ENCODE measurements at places on chromosomes 3 and 15.
A peak's percentile ranks its signal among the peaks of the same experiment; 100 is the strongest.

DNA sequence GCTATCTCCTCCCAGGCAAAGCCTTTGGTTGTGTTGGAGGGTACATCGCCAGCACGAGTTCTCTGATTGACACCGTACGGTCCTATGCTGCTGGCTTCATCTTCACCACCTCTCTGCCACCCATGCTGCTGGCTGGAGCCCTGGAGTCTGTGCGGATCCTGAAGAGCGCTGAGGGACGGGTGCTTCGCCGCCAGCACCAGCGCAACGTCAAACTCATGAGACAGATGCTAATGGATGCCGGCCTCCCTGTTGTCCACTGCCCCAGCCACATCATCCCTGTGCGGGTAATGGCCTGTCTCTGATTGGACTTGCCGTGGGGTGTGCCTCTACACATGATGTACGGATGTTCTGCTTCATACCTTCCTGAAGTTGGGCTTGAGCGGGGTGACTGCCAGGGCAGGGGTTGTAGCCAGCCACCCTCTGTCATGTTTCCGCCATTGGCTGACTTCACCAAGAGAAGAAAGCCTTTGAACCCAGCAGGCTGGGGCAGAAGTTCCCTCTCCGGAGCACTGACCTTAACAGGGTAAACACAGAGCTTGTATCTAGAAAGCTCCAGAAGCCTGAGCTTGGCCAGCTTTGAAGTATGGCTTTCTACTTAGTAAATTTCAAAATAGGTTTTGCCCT, 13.4 kb downstream of the ALAS1 start:
- no peak overlapping the region for H3K4me3 ChIP-seq
- no peak for DNase-seq
- H3K27ac ChIP-seq, result peak overlapping the region; percentile 77
- no peaks in the 10 kb centered on the region for H3K27me3 ChIP-seq
- H3K36me3 ChIP-seq, result peaks cover 22% of the 10 kb centered on the region
- peaks cover 57% of the 10 kb centered on the region for H3K4me1 ChIP-seq

GRCh38 chr15:72050700-72051099, 67.2 kb downstream of the MYO9A start:
- no peaks in the 10 kb centered on the region for H3K4me1 ChIP-seq
- DNase-seq, result no peak
- no peaks in the 10 kb centered on the region for H3K27me3 ChIP-seq
- no peak overlapping the region for H3K4me3 ChIP-seq
- no peak overlapping the region for H3K27ac ChIP-seq

DNA sequence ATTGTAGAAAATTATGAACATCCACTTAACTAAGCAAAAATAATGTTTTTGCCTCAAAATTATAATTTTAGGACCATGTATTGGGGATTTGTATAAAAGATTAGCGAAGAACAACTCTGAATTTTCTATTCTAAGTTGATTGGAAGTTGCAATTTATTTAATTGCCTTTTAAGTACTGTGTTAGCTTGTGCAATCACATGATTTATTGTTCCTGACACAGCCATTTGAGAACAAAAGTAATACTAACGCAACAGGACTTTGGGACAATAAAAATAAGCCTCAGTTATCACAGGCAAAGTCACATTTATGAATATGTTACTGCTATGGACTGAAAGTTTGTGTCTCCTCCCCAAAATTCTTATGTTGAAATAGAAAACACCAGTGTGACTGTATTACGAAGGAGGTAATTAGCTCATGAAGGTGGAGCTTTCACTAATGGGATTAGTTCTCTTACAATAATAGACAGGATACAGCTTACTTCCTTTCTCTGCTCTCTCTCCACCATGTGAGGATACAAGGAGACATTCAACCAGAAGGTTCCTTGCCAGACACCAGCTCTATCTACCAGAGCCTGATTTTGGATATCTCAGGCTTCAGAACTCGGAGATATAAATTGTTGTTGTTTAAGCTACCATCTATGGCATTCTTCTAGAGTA, 745.9 kb downstream of the ZBBX start:
- H3K4me1 ChIP-seq, result no peaks in the 10 kb centered on the region
- no peak for DNase-seq
- H3K4me3 ChIP-seq, result no peak overlapping the region
- no peaks in the 10 kb centered on the region for H3K27me3 ChIP-seq
- H3K36me3 ChIP-seq, result no peaks in the 10 kb centered on the region
- H3K27ac ChIP-seq, result no peak overlapping the region

- no peak for DNase-seq
- peaks cover 4% of the 10 kb centered on the region for H3K27me3 ChIP-seq
- no peaks in the 10 kb centered on the region for H3K36me3 ChIP-seq
Observed at GRCh38 chr3:17805461-17805940, 63.1 kb upstream of the TBC1D5 start.

DNA sequence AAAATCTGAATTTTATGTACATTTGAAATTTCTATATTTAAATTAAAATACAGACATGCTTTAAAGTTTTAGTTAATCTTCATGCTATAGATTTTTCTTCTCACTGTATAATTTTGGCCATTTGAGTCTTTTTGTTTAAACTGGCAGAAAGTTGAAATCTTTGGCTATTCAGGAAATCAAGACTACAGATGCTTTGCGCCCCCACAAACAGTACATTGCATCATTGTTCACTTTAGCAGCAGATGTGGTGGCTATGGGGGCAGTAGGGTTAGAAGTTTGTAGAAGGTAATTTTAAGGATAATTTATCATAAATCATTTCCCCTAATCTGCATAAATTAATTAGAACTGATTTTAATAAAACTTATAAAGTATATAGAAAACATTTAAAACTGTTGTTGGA, 20.9 kb downstream of the SPPL2A start:
- no peaks in the 10 kb centered on the region for H3K4me1 ChIP-seq
- no peak overlapping the region for H3K27ac ChIP-seq
- H3K27me3 ChIP-seq, result no peaks in the 10 kb centered on the region
- DNase-seq, result no peak

GRCh38 chr3:116929505-116930222, 220.1 kb downstream of the TUSC7 start:
- no peak overlapping the region for H3K27ac ChIP-seq
- H3K27me3 ChIP-seq, result no peaks in the 10 kb centered on the region
- H3K36me3 ChIP-seq, result no peaks in the 10 kb centered on the region
- no peak overlapping the region for H3K4me3 ChIP-seq
- no peaks in the 10 kb centered on the region for H3K4me1 ChIP-seq
- no peak for DNase-seq

DNA sequence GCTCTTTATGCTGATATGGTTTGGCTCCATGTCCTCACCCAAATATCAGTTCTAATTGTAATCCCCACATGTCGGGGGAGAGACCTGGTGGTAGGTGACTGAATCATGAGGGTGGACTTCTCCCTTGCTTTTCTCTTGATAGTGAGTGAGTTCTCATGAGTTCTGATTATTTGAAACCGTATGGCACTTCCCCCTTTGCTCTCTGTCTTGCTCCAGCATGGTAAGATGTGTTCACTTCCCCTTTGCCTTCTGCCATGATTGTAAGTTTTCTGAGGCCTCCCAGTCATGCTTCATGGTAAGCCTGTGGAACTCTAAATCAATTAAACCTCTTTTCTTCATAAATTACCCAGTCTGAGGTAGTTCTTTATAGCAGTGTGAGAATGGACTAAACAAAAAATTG, 107.6 kb downstream of the IMPG2 start:
- H3K4me1 ChIP-seq, result no peaks in the 10 kb centered on the region
- H3K4me3 ChIP-seq, result no peak overlapping the region
- no peak overlapping the region for H3K27ac ChIP-seq
- no peak for DNase-seq
- H3K27me3 ChIP-seq, result no peaks in the 10 kb centered on the region

- DNase-seq, result no peak
- no peaks in the 10 kb centered on the region for H3K4me1 ChIP-seq
- H3K27me3 ChIP-seq, result no peaks in the 10 kb centered on the region
- no peak overlapping the region for H3K27ac ChIP-seq
- H3K4me3 ChIP-seq, result no peak overlapping the region
Observed at GRCh38 chr3:55162031-55162795, 234.4 kb upstream of the LRTM1 start.

DNA sequence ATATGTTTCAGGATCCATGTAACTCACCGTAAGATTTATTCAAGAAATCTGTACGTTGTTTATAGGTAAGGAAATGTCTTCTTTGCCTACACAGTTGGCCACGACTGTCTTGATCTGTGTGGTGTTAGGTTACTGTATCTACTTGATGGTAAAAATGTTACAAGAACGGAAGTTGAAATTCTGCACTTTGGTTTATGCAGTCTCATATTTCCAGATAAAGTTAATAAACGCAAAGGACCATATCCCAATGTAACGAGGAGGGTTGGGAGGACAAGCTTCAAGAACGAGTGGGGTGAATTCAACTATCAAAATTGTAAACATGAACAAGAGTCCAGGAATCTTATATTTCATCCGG, 1.0 kb downstream of the USF3 start:
- peak; percentile 44 for DNase-seq
- no peaks in the 10 kb centered on the region for H3K27me3 ChIP-seq
- H3K27ac ChIP-seq, result peak overlapping the region; percentile 97
- H3K4me3 ChIP-seq, result peak overlapping the region; percentile 85
- no peaks in the 10 kb centered on the region for H3K36me3 ChIP-seq

DNA sequence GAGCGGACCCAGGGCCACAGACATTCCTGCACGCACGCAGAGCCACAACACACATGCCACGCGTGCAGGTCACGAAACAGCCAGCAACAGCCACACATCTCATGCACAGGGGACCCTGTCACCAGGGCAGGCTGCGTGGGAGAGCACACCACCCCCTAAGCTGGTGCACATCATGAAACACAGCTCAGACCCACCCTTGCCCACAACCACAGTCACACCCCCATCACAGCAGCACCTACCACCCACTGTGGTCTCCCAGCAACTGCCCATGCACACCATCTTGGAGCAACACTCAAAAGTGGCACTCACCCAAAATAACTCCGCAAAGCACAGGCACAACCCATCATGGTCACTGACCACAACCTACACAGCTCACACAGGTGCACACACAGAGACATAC, 75.7 kb downstream of the OCA2 start:
- DNase-seq, result no peak
- H3K4me3 ChIP-seq, result no peak overlapping the region
- no peaks in the 10 kb centered on the region for H3K27me3 ChIP-seq
- H3K36me3 ChIP-seq, result no peaks in the 10 kb centered on the region

- H3K27ac ChIP-seq, result no peak overlapping the region
- H3K27me3 ChIP-seq, result no peaks in the 10 kb centered on the region
- H3K4me3 ChIP-seq, result no peak overlapping the region
- no peaks in the 10 kb centered on the region for H3K4me1 ChIP-seq
- no peaks in the 10 kb centered on the region for H3K36me3 ChIP-seq
- no peak for DNase-seq
Observed at GRCh38 chr3:73602170-73602569, 22.6 kb downstream of the PDZRN3 start.

GRCh38 chr15:68585574-68586273, 6.9 kb downstream of the CORO2B start:
- DNase-seq, result peak; percentile 63
- H3K27me3 ChIP-seq, result no peaks in the 10 kb centered on the region
- H3K4me3 ChIP-seq, result no peak overlapping the region
- H3K4me1 ChIP-seq, result peaks cover 68% of the 10 kb centered on the region
- H3K27ac ChIP-seq, result no peak overlapping the region

DNA sequence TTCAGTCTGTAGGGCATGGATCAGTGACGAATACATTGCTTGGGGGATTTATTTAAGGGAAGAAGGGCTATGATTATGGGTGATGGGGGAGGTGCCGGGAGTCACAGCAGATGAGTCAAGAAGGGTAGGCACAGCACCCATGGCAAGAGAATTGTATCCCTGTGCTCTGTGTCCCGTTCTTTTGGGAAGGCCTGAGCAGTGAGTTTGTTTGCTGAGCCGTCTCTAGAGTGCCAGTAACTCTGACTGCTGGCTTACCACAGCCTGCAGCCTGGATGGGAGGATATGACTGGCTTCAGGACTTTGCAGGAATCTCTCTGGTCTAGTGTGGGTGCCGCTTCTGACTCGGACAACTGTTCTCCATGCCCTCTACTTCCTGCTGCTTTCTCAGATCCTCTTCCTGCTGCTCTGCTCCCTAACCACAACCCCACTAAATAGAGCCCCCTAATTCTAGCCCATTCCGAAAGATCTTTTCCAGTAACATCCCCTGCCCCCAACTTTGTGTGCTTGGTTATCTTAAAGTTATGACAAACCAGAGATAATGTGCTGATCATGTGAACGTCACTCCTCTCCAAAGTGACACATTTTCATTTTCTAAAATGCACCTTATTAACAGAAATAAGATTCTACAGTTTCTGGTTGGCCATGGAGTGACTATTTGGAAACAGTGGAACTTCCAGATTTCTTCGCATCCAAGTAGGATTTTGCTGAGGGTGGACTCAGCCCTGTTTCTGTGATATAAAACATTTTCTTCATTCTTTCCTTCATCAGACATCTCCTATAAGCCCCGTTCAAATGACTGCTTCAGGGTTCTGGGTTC, 239.0 kb downstream of the SLCO3A1 start:
- H3K36me3 ChIP-seq, result no peaks in the 10 kb centered on the region
- H3K27me3 ChIP-seq, result peaks cover 3% of the 10 kb centered on the region
- no peak overlapping the region for H3K4me3 ChIP-seq
- DNase-seq, result no peak
- no peak overlapping the region for H3K27ac ChIP-seq

DNA sequence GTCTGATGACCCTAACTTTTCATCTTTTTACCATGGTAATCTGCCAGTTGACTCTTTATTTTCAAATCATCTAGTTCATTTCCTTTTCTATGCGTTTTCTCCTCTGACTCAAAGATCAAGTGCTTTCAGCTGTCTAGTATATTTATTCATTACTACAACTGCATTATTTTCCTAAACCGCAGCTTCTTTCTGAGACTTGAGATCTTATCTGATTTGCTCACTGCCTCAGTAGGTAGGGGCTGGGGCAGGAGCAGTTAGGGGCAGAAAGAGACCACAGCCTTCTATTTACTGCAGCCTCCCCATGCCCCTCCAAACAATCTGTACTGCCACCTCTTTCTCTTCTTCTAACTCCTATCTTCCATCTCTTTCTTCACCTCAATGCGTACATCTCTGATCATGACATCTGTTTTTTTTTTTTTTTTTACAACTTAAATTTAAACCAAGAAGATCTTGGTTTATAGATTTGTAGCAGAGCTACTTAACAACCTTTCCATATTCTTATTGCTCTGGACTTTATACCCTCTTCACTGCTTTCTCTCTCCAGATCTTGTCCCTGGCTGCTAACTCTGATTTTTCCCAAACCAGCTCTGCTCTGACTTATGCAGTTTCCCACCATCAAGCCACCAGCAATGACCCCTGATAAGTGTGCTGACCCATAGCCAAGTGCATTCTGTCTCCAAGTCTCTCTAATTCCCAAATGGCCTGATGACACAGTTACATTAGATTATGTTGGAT, 52.2 kb downstream of the MOBP start:
- no peak overlapping the region for H3K27ac ChIP-seq
- no peaks in the 10 kb centered on the region for H3K36me3 ChIP-seq
- H3K27me3 ChIP-seq, result no peaks in the 10 kb centered on the region

All from HepG2 (cell line).